ENCODE measurements at places on chromosomes 16 and 17.
A peak's percentile ranks its signal among the peaks of the same experiment; 100 is the strongest.

GRCh38 chr17:7252176-7253043, at the start of gene ELP5:
Gene ELP5 (plus strand): TSS chr17:7252215. CDS start chr17:7252551, 336 bp downstream.
- H3K27ac ChIP-seq = peak within 1 kb of the TSS; percentile 98
- peaks cover 37% of the 10 kb centered on the region for H3K4me1 ChIP-seq
- DNase-seq = peak; percentile 92
- H3K27me3 ChIP-seq = no peaks in the 10 kb centered on the region

GRCh38 chr17:40464392-40464855, 21.2 kb downstream of the IGFBP4 start:
- H3K36me3 ChIP-seq = no peaks in the 10 kb centered on the region
- no peak overlapping the region for H3K4me3 ChIP-seq
- H3K4me1 ChIP-seq = no peaks in the 10 kb centered on the region
- no peaks in the 10 kb centered on the region for H3K27me3 ChIP-seq

DNA sequence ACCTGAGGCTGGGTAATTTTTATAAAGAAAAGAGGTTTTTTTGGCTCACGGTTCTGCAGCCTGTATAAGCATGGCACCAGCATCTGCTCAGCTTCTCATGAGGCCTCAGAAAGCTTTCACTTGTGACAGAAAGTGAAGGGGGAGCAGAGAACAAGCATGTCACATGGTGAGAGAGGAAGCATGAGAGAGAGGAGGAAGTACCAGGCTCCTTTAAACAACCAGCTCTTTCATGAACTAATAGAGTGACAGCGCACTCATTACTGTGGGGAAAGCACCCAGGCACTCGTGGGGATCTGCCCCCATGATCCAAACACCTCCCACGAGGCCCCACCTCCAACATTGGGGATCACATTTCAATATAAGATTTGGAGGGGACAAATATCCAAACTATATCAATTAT, 86.8 kb downstream of the USP32 start:
- no peaks in the 10 kb centered on the region for H3K36me3 ChIP-seq
- peak; percentile 11 for DNase-seq
- H3K27ac ChIP-seq = no peak overlapping the region
- peaks cover 13% of the 10 kb centered on the region for H3K4me1 ChIP-seq
- H3K27me3 ChIP-seq = no peaks in the 10 kb centered on the region
- H3K4me3 ChIP-seq = no peak overlapping the region

- no peak for DNase-seq
- H3K4me3 ChIP-seq = no peak overlapping the region
- H3K4me1 ChIP-seq = peaks cover 8% of the 10 kb centered on the region
- H3K27me3 ChIP-seq = peaks cover 30% of the 10 kb centered on the region
Observed at GRCh38 chr17:81961521-81962498, 823 bp upstream of the NOTUM start.

DNA sequence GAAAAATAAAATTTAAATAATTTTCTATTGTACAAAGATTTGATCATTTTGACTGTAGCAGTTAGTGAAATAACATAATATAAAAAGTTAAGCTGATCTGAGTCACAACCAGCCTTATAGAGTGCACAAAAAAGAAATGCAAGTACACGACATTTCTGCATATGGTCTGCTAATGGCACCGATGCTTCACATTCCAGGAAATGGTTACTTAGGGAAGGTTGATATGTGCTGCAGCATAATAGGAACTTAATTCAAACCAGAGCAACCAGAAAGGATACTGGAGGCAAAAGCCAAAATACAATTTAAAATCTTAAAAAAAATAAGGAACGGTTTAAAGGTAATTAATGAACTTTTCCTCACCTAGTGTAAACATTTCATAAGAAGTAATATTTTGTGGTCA, 10.0 kb upstream of the CFDP1 start:
- no peaks in the 10 kb centered on the region for H3K4me1 ChIP-seq
- no peak overlapping the region for H3K4me3 ChIP-seq
- peaks cover 12% of the 10 kb centered on the region for H3K36me3 ChIP-seq
- H3K27me3 ChIP-seq = no peaks in the 10 kb centered on the region
- no peak overlapping the region for H3K27ac ChIP-seq

- peak; percentile 53 for DNase-seq
- no peaks in the 10 kb centered on the region for H3K27me3 ChIP-seq
- H3K4me1 ChIP-seq = peaks cover 95% of the 10 kb centered on the region
- H3K27ac ChIP-seq = peak overlapping the region; percentile 65
- no peak overlapping the region for H3K4me3 ChIP-seq
- H3K36me3 ChIP-seq = no peaks in the 10 kb centered on the region
Observed at GRCh38 chr17:8953156-8953885, 12.2 kb downstream of the PIK3R5 start.

DNA sequence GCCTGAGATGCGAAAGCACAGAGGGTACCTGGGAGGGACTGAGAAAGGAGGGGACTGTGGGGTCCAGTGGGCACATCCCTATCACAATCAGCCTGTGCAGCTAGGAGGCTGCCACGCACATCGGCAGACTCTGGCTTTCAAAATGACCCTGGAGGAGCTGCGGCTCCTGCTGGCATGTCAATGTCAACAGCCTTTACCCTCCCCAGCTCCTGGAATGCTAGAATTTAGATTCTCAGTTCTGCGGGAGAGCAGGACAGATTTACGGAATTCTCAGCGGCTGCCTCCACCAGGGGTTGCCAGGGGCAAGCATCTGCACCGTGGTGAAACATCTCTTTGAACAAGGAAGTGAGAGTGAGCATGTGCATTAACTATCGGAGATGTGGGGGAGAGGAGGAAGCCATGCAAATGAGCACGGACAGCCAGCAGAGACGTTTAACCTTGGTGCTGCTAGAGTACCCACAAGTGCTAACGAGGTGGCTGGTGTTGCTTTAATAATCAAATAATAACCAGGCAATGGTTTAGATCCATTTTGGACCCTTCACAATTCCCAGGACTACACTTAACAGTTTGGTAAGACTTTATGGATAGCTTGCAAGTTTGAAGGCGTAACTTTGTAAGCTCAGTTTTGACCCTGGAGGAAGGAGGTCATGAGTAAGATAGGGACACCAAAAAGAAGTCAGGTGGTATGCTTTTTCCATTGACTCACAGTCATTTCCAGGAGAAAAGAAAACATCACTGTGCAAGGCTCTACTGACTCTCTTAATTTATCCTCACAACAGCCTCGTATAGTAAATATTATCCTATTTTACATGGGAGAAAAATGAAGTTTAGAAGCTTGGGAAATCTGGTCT, 54.1 kb downstream of the XYLT1 start:
- no peaks in the 10 kb centered on the region for H3K27me3 ChIP-seq
- DNase-seq = peak; percentile 65
- peak overlapping the region; percentile 58 for H3K4me3 ChIP-seq
- no peaks in the 10 kb centered on the region for H3K36me3 ChIP-seq
- peaks cover 45% of the 10 kb centered on the region for H3K4me1 ChIP-seq

- H3K4me1 ChIP-seq = peaks cover 23% of the 10 kb centered on the region
- peak; percentile 59 for DNase-seq
- peak overlapping the region; percentile 77 for H3K27ac ChIP-seq
Observed at GRCh38 chr17:42980766-42981397, 517 bp downstream of the RUNDC1 start.

DNA sequence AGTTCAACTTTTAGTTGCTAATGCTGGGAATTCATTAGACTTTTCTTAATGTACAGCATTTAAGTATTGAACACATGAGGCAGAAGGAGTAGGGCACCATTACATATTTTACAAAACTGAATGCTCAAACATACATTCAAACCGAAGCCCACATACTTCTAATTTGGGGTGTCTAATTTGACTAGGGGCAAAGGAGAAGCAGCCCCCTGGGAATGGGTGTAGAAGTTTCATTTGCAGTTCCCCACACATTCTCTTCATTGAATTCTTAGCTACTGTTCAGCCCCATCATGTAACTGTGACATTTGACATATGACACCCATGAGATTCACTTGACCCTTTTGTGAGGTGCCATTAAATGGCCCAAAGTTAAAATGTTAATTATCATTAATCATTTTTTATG, 16.4 kb downstream of the IRX6 start:
- no peak overlapping the region for H3K4me3 ChIP-seq
- no peaks in the 10 kb centered on the region for H3K36me3 ChIP-seq
- DNase-seq = no peak
- no peaks in the 10 kb centered on the region for H3K27me3 ChIP-seq
- no peaks in the 10 kb centered on the region for H3K4me1 ChIP-seq

DNA sequence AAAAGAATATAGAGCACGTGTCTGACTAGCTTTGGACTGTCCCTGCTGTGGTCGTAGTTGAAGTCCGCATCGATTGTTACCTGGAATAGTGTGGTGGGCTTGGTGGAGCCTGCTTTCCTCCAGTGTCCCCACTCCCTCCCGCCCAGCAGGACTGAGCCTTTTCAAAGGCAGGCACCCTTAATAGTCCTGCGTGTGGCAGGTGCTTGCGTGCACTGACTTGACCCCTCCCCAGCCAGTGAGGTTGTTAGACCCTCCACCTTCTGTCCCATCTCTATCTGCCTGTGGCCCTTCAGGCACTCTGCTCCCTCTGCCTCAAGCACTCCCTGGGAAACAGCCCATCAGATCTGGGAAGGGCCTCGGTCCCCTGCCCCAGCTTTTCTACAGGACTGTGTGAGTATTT, 36.6 kb downstream of the TMEM11 start:
- H3K27me3 ChIP-seq = no peaks in the 10 kb centered on the region
- H3K27ac ChIP-seq = no peak overlapping the region
- H3K36me3 ChIP-seq = peaks cover 9% of the 10 kb centered on the region
- no peaks in the 10 kb centered on the region for H3K4me1 ChIP-seq
- DNase-seq = no peak
- H3K4me3 ChIP-seq = no peak overlapping the region

DNA sequence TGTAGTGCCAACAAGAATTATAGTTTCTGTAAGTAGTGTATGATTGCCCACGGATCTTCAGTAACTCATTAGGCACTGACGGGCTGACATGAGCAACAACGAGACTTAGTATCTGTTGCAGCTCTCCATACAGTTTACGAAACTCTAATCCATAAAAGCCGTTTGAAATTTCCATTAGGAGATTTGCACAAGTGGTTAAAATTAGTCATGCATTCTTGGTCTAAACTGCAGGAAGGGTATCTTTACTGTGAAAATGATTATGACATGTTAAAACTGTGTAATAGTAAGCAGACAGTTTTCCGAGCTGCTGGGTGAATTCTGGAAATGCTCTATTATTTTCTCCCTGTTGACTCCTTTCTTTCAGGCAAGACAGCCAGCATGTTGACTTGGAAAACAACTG, 605.0 kb downstream of the WWOX start:
- no peak overlapping the region for H3K27ac ChIP-seq
- H3K4me1 ChIP-seq = no peaks in the 10 kb centered on the region
- DNase-seq = no peak

- no peaks in the 10 kb centered on the region for H3K4me1 ChIP-seq
- H3K4me3 ChIP-seq = no peak overlapping the region
- no peak for DNase-seq
- H3K27ac ChIP-seq = no peak overlapping the region
Observed at GRCh38 chr16:19583665-19584300, 28.3 kb downstream of the VPS35L start.

DNA sequence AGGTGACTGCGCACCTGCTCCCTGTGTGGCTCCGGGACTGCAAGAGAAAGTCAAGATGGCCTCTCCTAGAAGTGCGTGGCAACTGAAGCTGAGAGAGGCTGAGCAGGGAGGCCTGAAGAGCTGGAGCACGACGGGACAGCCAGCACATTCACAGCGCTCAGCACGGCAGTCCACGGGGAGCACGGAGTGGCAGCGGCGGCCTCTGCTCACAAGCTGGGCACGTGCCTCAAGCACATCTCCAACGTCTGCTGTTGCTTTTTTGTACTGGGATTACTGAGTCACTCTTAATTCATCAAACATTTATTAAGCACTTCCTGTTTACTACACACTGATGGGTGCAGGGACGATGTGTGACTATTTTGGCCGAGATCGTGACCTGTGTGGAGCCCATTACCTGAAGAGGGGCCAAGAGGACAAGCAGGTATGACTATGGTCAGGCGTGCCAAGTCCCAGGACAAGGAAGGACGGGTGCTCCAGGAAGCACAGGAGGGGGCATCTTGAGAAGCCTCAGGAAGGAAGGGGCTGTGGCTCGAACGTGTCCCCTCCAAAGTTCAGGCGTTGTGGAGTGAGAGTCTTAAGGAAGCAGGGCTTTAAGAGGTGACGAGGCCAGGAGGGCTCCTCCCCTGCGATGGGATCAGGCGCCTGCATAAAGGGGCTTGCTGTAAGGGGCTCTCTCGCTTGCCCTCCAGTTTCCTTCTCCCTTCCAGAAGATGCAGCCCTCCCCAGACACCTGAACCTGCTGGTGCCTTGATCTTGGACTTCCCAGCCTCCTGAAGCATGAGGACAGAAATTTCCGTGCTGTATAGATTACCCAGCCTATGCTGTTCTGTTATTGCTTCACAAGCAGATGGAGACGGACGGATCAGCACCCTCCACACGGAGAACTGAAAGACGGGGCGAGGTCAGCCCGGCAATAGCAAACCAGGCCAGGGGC, 105.8 kb downstream of the ADCY9 start:
- no peak for DNase-seq
- H3K4me3 ChIP-seq = no peak overlapping the region
- H3K27ac ChIP-seq = no peak overlapping the region
- H3K27me3 ChIP-seq = no peaks in the 10 kb centered on the region
- no peaks in the 10 kb centered on the region for H3K4me1 ChIP-seq

DNA sequence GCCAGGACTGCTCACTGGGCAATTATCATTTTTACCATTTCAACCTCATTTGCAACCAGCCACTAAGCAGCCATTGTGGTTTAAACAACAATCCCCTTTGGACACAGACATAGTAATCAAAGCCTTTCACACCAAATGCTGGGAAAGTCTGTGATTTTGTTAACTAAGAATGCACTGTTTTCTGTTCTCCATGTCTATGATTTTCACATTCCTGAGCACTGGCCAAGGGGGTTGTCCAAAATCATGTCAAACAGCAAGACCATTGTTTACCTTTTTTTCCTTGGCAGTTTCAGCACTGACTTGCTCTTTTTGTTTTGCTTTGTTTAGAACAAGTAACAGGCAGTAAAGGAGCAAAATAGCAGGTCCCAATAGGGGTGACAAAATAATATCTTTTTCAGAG, 106.3 kb upstream of the SIAH1 start:
- H3K36me3 ChIP-seq = no peaks in the 10 kb centered on the region
- H3K4me1 ChIP-seq = no peaks in the 10 kb centered on the region
- H3K4me3 ChIP-seq = no peak overlapping the region

GRCh38 chr16:53216798-53217197, 162.0 kb downstream of the CHD9 start:
- no peak overlapping the region for H3K27ac ChIP-seq
- H3K4me3 ChIP-seq = no peak overlapping the region
- H3K4me1 ChIP-seq = no peaks in the 10 kb centered on the region
- no peaks in the 10 kb centered on the region for H3K36me3 ChIP-seq
- H3K27me3 ChIP-seq = no peaks in the 10 kb centered on the region
- DNase-seq = no peak

DNA sequence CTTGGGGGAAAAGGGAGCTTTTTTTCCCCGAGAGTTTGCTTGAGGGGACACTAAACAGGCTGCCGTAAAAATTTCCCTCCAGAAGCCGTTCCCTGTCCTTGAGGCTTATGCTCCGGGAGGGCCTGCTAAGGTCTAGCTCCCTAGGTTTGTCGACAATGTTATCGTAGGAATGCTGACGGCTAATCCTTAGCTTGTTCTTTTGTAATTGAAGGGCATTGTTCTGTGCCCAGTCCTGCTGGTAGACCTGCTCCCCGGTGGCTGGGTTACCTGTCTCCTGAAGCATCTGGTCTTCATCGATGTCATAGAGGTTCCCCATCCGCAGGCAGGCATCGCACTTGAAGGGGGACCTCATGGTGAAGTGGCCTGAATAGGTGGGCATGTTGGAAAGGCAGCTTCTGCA, 418.7 kb downstream of the GRIN2A start:
- no peaks in the 10 kb centered on the region for H3K27me3 ChIP-seq
- H3K4me3 ChIP-seq = no peak overlapping the region
- H3K27ac ChIP-seq = no peak overlapping the region
- DNase-seq = no peak
- H3K4me1 ChIP-seq = no peaks in the 10 kb centered on the region

Measured in CD4-positive, alpha-beta memory T cell (primary cell).